ENCODE measurements at places on chromosomes 6 and 20.

DNA sequence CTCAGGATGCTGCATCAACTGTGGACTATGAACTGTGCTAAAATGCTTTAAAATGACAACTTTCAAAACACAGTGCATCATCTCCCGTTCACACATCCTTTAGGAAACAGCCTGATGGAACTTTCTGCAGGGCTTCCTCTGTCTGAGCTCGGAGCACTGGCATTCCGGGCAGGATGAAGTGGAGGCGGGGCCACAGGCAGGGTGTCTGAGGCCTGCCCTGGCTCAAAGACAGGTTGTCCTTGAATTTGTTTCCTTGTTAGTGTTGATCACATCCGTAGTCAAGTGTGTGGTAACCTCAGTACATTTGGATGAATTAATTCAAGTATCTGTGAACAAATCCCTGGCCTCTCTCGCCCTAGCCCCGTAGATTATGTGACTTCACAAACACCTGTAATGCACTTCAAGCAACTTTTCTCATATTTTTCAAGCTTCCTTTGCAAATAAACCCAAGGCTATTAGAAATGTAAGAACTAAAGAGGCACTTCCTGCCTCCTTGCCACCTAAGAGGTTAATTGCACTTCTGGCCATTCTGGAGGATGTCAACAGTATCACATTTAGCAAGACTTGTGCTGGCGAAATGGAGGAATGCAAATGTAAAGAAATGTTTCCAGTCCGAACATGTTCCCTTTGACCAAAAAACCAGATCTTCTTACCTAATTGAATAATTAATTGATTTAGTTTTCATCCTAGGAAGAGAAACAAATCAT lies 3.1 kb downstream of the CD93 start:
- DNase-seq, result no peak

DNA sequence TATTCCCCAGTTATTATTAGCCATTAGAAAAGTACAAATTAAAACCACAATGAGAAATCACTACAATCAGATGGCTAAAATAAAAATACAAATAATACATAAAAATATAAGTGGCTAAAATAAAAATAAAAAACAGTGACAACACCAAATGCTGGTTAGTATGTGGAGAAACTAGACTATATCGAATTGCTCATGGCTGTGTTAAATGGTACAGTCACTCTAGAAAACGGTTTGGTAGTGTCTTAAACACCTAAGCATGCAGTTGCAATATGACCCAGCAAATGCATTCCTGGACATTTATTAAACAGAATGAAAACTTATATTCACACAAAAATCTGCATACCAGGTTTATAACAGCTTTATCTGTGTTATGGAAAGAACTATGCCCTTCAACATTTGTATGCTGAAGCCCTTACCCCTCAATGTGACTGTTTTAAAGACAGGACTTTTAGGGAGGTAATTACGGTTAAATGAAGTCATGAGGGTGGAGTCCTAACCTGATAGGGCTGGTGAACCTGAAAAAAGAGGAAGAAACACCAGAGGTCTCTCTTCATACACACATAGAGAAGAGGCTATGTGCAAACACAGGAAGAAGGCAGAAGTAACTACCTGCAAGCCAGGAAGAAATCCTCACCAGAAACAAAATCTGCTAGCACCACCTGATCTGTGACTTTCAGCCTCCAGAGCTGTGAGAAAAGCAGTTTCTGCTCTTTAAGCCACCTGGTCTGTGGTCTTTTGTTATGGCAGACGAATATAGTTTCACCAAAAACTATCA lies 84.9 kb downstream of the ASCC3 start:
- DNase-seq, result no peak

GRCh38 chr20:3721912-3722311 lies 9.5 kb upstream of the SIGLEC1 start:
- no peak for DNase-seq

DNA sequence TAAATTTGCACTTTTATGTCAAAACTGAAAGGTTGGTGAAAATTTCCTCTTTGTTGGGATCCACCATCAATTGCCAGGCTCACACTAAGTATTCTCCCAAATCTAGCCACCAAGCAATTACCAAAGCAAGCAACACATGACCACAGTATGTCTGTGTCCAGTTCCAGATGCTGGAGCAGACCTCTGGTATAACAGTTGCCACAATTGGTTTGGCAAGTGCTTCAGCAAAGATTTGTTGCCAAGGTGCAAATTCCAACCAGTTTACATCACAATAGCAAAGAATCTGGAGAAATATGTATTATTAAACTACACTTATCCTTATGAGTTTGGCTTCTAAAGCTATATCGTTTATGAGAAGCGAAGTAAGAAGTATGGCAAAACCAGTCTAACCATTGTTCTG lies 6.4 kb downstream of the GTF2H5 start:
- no peak for DNase-seq
